T-helper 1 cell (primary cell): ENCODE measurements at places on chromosomes 3 and 15.

DNA sequence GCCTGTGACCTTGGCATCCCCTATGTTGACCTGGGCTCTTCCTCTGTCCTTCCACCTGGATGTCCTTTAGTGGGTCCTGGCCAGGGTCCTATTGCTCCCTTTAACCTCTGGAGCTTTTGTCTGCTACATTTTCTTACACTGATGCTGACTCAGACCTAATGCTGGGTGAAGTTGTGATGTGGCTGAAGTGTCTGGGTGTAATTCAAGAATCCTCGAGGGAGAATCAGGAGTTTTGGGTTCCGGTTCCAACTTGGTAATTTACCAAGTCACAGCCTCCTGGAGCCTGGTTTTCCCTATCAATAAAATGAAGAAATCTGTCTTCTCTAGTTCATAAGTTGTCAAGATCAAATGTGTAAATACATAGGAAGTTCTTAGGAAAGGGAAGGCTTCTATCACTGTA lies 25.6 kb downstream of the CEP19 start:
- DNase-seq = no peak

- no peak for DNase-seq
These were observed 521.2 kb downstream of the FOXP1 start for GRCh38 chr3:71062037-71062932.

DNA sequence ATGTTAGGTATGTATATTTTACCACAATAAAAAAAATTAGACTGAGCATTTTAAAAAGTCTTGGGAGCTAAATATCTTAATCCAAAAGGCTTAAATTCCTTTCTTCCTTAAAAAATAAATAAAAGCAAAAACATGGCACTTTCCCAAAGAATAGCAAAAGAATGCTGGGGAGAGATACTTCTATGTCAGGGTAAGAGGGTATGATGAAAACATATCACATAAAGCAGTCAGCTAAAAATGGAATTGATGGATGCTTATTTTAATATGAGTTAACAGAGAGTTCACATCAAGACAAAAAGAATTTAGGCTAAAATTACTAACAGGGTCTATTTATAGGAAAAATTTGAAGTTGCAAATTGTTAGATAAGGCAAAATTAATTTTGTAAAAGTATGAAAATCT lies 141.0 kb downstream of the MYLK start:
- DNase-seq = no peak

DNA sequence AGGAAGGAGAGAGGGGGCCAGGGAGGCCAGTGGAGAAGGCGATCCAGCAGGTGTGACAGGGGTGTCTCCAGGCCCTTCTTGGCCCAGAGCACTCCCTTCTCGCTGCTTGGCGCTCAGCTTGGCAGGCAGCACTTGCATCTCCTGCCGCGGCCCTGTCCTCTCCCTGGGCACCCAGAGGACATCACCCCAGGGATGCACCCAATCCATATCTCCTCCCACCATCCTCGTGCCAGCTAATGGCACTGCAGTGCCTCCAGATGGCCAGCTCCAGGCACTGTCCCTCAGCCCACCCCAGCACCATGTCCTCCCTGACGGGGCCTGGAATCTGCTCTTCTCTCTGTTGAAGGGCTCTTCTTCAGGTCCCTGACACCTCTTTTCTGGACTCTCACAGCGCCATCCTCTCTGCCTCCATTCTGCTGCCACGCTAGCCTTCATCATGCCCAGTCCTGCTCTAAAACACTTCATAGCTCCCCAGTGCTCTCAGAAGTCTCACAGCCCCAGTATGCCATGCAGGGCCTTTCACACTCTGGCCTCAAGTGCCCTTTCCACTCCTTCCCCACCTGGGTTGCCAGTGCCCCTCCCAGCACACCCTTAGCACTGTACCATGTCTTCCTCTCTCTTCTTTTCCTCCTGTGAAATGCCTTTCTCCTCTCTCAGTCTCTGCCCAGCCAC lies 106.8 kb upstream of the SLC6A11 start:
- DNase-seq = no peak
